ENCODE measurements at places on chromosomes 5 and 9.

DNA sequence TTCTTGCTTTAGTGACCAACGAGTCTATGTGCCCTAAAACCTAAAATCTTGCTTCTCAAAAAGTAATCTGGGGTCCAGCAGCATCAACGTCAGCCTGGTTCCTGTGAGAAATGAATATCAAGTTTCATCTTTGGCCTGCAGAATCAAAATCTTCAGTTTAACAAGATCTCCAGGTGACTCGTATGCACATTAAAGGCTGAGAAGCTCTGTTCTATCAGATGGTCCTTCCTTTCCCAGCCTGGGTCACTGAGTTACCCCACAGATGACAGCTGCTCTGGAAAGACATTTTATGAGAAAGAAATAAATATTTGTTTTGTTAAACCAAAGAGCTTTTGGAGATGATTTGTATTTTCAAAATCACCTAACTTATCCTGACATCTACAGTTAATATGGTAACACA is 75.8 kb downstream of the ADAMTSL1 start:
- no peak for DNase-seq

DNA sequence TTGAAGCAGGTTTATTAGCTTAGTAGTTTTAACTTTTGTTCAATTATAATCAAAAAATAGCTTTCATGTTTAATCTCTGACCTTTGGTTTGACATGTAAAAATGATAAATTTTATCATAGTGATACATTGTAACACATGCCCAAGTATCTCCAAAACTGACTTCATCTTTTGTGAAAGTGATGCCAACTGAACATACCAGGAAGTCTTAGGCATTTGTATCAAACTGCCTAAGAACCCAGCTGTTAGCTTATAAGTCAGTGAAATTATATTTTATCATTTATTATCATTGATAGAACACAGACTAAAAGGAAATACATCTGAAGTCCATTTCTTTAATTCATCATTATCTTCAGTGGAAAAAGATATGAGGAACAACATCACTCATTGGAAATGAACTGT is 39.1 kb downstream of the NIPBL start:
- no peak for DNase-seq

DNA sequence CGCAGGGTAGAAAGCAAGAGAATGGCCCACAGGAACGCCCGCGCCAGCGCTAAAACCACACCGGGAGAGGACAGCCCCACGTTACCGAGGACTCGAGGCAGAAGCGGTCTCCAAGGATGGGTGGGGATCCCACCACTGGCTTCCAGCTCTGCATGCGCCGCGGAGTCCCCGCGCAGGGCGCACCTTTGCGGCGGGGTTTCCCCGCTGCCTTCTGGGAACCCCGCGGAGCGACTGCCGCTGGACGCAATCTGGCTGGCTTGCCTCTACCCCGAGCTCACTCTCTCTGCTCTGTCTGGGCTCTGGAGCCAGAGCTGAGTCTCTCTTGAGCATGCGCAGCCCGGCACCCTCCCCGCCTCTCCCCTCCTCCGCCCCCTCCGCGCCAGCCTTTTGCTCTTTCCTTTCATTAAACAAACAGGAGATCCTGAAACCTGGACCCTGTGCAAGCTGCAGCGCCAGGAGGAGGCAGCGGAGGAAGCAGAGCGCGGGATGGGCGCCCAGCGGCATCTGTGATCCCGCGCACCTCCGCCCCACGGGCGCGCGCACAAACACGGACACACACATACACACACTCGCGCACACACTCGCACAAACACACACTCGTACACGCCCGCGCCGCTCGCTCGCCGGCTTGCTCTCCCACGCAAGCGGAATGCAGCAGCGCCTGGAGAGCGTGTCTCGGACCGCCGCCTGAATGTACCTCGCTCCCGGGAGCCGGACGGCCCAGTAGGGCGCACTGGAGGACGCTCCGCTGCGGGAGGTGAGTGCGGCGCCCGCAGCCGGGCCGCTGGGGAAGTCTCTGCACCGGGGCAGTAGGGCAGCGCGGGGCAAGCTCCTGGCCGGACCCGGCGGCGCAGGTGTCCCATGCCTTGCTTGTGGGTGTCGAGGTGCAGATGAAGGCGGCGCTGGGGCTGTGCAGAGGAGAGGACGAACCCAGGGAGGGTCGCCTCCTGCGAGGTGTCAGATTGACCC is at the start of gene PLPPR1:
PLPPR1 (plus strand) TSS at position 382 of the 969 bp plus-strand sequence.
- peak; percentile 78 for DNase-seq

DNA sequence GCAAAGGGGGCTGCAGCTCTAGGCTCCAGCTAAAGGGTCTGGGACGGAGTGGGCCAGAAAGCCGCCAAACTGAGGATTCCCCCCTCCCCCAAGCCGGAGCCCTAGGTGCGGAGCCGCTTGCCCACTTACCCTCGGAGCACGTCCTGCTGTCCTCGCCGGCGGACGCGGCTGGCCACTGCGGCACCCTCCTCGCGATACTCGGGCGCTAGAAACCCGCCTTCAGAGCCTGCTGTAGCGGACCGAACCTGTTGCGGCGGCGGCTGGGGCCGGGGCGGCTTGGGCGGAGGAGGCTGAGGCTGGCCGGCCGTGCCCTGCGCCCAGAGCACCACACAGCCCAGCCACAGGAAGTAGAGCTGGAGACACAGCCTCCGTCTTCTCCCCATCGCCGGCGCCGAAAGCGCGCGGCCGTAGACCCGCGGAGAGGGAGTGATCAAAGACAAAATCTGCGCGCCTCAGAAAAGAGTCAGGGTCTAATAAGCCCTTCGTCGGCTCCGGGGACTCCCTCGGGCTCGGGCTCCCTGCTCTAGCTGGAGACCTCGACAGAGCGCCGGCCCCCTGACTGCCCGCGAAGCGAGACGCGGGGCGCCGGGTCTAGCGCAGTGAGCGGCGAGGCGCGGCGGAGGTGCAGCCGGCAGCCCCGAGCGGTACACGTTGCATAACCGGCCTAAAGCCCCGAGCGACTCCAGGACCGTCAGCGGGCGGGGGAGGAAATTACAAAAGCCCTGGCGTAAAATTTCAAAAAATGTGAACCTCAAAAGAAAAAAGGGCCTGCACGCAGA is 635 bp downstream of the FBN2 start:
- no peak for DNase-seq
